ENCODE measurements at places on chromosomes 7 and 10.

GRCh38 chr7:28787106-28787505 lies 171.0 kb downstream of the TRIL start:
- no peak for DNase-seq

- no peak for DNase-seq
Observed at GRCh38 chr10:70779088-70779487, 6.1 kb downstream of the TBATA start.

DNA sequence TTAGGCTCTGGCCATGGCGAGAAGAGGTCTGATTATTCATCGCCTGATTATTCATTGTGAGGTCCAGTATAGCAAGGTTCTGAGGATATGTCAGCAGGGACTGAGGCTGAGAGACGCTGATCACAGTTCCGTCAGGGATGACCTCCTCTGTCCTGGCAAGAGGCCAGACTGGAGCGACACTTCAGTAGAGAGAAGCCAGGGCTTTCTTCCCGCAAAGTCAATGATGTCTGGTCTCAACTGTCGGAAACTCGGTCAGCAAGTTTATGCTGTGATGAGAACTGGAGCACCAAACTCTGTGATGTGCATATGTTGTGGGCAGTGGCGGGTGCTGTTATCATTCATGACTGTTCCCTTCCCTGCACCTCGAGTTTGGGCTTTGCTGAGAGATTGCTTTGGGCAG lies 29.0 kb upstream of the GNA12 start:
- DNase-seq = no peak

DNA sequence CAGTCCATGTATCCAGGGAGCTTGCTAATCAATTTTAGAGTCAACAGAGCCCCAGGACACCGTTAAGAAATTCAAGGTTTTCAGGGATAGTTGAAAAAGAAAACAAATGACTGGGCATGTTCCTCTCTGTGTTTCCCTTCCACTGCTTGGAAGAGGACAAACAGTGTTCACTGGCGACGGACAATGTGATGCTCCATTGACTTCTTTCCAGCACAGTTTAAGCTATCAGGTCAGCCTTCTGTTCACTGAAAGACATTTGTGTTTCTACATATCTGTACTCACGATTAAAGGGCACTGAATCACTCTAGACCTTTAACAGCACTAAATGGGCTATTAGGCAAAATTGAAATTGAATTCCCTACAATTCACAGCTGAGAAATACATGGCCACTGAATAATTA lies 123.6 kb downstream of the RNLS start:
- DNase-seq = no peak

DNA sequence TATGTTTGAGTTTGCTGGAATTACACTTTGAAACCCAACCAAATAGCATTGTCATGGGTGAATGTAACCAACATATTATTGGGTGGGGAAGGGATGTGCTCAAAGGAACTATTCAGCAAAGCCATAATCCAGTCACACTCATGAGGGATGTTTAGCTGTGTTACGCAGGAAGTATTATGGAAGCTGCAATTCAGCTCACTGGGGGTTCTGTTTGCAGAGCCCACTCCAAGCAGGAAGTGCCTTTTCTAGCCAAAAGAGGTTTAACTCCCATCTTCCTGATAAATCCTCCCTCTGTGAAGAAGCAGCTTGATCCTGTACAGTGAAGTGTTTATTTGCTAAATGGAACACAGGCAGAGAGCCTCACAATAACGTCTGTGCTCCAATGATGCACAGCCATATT lies 172.5 kb downstream of the GLI3 start:
- DNase-seq = no peak

- no peak for DNase-seq
Observed at GRCh38 chr10:50740293-50740648, 535 bp downstream of the ASAH2B start.

- no peak for DNase-seq
Observed at GRCh38 chr7:22846961-22847360, 24.3 kb upstream of the TOMM7 start.

- no peak for DNase-seq
Observed at GRCh38 chr10:142371-142770, 7.1 kb downstream of the ZMYND11 start.

GRCh38 chr7:141696348-141696747 lies 5.6 kb downstream of the DENND11 start:
- DNase-seq = no peak

DNA sequence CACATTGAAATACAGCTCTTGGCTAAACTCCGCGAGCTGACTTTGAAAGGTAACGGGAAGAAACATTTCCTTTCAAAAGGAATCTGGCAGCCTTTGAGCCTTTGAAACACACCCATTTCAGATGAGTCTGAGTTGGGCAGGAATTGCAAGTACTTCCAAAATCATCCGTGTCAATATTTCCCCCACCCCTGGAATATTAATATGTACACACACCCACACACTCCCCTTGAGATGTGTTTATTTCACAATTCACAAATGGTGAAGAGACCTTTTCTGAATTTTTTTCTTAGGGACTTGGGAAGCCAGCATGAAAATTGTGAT lies 438.7 kb upstream of the NRP1 start:
- no peak for DNase-seq

- DNase-seq = no peak
Observed at GRCh38 chr7:33900501-33900900, 4.8 kb upstream of the BMPER start.

GRCh38 chr7:98771519-98771918 lies 98.3 kb downstream of the TMEM130 start:
- DNase-seq = no peak

DNA sequence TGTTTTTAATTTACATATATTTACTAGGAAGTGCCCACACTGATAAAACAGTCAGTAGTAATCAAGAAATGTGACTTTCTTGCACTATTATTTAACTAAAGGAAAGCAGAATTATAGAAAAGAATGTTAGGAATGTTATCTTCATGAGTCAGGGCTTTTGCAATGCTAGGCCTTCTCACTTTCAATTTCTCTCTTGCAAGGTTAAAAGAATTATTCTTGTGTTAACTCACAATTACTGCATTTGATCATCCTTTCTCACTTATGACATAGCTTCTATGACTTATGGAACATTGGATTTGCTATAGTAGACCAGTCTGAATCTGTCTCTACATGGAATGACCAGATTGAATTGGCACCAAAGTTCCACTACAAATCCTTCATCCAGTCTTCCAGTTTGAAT lies 192.4 kb downstream of the SDK1 start:
- DNase-seq = no peak

GRCh38 chr7:154854836-154855235 lies 148.1 kb downstream of the PAXIP1 start:
- DNase-seq = no peak

Measured in stimulated activated CD4-positive, alpha-beta T cell treated with anti-CD3 and anti-CD28 coated beads, TNF-alpha, amount 100 ng/mL, for 1 hour (primary cell).